Head of caudate nucleus (tissue), 42 donors: ENCODE measurements at places on chromosomes 7 and 10.
A peak's percentile ranks its signal among the peaks of the same experiment; 100 is the strongest.

DNA sequence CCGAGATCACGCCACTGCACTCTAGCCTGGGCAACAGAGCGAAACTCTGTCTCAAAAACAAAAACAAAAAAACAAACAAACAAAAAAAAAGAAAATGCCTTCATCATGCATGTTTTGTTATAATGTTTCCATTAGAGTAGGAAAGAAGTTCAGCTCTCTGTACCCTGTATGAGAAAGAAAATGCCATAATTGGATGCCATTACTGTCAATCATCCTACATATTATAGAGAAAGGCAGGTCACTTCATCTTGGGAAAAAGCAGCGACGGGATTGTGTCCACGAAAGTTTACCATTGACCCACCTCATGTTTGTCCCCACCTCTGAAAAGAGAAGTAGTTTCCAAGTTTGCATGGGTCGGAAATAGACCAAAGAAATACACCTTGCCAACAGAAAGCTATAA lies 33.8 kb downstream of the SEC61G start:
- DNase-seq = no peak

- no peak for DNase-seq
Measured at GRCh38 chr7:78441737-78442136, 643.2 kb downstream of the PHTF2 start.

- DNase-seq = peak; percentile 42
Measured at GRCh38 chr10:33355274-33355673, 20.8 kb upstream of the NRP1 start.

- no peak for DNase-seq
Measured at GRCh38 chr10:61845196-61845949, 56.1 kb upstream of the ARID5B start.

- DNase-seq = no peak
Measured at GRCh38 chr7:32155712-32156111, 85.5 kb upstream of the PDE1C start.

DNA sequence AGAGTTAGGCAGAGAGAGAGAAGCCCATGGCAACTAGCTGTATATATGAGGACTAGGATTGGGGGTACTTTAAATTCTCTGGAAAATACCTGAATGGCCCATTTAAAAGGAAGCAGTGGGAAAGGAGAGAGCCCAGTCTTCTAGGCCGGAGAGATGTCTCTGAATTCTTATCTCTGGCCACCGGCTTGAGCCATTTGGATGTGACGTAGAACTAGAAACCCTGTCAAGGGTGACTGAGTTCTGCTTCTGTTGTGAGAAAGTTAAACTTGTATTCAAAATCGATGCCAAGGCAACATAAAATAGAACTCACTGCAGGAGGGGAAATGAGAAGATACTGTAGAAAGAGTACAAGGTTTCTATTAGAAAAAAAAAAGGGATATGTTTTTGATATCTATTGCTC lies 6.3 kb upstream of the GSTK1 start:
- DNase-seq = no peak

DNA sequence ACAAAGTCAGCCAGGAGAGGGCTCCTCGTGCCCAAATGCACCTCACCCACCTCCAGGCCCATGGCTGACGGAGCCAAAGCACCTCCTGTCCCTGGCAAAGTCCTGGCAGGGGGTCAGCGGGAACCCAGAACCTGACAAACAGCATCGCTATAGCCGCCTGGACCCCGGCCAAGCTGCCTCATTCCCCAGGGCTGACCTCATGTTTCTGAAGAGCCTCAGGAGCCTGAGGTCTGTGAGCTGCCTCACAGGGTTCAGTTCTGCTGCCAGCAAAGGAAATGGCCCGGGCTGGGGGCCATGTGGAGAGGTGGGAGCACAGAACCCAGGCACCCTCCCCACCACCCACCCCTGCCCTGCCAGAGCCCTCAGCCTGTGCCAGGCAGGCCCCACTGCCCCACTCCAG lies 4.2 kb upstream of the NANOS1 start:
- DNase-seq = no peak

- peak; percentile 35 for DNase-seq
Measured at GRCh38 chr10:12777840-12778585, 223.5 kb downstream of the CCDC3 start.

GRCh38 chr10:21343087-21343486 lies 182.4 kb downstream of the SKIDA1 start:
- no peak for DNase-seq

DNA sequence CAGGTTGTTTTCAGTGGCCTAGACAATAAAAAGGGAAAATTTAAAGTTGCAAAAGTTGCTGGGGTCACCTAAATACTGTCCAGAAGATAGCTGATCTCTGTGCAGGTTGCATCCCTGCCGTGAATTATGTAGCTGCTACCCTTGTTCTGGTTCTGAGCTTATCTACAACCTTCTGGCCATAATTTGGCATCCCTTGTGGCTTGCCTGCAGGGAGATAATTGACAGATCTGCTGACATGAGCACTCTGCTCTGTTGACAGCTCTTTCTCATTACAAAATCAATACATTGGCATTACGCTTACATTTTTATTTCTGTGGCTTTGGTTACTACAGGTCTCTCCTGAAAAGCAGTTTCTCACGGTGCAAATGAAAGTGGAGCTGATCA lies 29.3 kb upstream of the HECTD2 start:
- no peak for DNase-seq

DNA sequence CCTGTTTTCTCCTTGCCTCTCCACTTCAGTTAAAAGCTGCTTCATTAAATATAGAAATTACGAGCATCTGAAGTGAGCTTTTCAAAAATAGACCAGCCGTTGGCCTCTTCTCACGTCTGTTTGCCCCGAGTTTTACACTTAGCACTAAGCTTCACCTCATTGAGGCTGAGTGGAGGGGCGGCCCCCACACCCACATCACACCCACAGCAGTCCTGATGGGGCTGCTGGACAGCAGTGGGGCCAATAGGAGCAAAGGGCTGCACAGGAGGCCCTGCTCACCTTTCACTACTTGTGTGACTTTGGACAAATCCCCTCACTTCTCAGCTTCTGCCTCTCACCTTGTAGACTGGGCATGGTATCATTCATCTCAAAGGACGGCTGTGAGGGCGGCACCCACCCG lies 677.8 kb downstream of the SDK1 start:
- DNase-seq = no peak

DNA sequence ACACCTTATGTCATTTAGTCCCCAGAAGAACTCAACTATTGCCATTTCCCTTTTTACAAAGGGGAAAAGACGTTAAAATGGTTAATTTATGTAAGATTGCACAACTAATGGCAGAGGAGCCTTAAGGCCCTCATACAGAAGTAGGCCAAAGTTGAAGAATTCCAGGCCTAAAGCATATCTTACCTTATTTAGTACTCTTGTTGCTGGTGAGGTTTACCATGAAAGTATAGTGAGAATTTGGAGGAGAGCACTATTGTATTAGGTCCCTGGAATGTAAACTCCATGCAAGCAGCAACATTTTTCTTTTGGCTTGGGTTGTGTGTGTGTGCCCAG lies 731 bp upstream of the CRPPA start:
- no peak for DNase-seq

DNA sequence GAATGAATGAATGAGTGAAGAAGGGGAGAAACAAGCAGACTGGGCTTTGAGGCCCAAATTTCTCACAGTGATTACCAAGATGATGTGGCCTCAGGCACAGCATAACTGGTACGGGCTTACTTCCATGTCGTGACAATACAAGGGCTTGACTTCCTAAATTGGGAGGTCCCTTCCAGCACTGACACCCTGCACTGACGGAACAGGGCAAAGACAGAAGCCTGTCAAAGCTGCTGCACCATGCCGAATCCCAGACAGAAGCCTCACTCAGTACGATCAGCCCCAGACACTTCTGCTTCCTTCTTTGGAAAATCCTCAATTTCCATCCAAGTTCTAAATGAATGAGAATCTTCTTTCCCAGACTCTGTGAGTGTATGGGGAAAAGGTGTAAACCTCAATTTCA lies 51.9 kb downstream of the GNA12 start:
- no peak for DNase-seq

- no peak for DNase-seq
Measured at GRCh38 chr10:131961047-131961776, 20.5 kb downstream of the BNIP3 start.

DNA sequence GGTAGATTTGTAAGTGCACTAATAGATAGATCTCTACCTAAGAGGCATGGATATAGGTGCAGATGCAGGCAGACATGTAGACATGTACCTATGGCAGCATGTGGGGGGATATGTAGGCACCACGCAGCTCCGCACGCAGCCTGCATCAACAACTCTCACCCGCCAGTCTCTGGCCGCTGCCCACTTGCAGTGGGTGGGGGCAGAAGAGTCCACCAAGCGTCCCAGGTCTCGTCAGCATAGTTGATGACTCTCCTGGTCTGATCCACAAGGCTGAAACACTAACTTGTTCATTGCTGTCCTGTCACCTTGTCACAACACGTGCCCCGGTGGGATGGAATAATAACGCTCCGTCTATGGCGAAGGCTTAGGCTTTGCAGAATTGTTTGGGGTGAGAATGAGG lies 252.0 kb downstream of the ADARB2 start:
- no peak for DNase-seq

DNA sequence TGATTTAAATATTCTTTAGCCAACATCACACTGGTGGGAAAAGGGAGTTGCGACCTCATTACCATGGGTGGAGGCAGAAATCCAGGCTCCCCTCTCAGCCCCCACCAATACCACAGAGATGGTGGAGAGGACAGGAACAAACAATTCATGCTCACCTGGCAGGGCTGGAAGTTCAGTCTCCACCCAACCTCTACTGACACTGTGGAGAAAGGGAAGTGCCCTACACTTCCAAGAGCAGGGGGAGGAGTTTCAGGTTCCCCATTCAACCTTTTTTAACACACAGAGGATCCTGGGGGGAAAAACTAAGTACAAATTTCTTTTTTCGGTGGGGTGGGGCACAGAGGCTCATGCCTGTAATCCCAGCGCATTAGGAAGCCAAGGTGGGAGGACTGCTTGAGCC lies 210.1 kb upstream of the KCTD7 start:
- DNase-seq = no peak

DNA sequence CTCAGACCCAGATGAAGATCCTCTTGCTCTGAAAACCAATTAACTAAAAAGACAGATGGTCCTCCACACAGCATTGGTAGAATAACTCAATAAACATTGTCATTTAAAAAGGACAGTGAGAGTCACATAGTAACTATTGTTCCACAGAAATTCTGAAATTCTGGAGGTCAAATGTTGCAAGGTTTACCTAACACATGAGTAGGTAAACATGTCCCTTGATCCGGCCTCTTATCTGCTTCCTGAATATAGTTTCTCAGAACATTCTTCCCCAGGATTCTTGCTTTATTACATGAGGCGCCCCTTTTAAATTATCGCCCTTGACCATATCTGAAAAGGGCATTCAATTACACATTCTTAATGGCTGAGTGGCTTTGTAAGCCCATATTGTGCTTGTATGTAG lies 270.7 kb downstream of the SEMA3D start:
- no peak for DNase-seq

GRCh38 chr10:32211046-32211363 lies 136.0 kb downstream of the EPC1 start:
- no peak for DNase-seq

DNA sequence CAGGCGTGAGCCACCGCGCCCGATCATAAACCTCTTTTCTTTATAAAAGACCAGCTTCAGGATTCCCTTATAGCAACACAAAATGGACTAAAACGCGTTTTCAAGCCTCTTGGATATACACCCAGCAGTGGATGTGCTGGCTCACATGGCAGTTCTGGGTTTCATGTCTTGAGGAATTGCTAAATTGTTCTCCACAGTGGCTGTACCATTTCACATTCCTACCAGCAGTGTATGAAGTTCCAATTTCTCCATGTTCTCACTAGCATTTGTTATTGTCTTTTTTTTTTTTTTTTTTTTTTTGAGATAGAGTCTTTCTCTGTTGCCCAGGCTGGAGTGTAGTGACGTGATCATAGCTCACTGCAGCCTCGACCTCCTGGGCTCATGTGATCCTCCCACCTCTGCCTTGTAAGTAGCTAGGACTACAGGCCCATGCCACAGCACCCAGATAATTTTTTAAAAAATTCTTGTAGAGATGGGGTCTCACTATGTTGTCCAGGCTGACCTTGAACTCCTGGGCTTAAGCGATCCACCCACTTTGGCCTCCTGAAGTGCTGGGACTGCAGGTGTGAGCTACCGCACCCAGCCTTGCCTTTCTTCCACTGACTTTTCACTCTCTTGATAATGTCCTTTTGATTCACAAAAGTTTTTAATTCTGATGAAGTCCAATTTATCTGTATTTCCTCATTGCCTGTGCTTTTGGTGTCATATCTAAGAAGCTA lies 17.4 kb downstream of the TECPR1 start:
- DNase-seq = no peak

DNA sequence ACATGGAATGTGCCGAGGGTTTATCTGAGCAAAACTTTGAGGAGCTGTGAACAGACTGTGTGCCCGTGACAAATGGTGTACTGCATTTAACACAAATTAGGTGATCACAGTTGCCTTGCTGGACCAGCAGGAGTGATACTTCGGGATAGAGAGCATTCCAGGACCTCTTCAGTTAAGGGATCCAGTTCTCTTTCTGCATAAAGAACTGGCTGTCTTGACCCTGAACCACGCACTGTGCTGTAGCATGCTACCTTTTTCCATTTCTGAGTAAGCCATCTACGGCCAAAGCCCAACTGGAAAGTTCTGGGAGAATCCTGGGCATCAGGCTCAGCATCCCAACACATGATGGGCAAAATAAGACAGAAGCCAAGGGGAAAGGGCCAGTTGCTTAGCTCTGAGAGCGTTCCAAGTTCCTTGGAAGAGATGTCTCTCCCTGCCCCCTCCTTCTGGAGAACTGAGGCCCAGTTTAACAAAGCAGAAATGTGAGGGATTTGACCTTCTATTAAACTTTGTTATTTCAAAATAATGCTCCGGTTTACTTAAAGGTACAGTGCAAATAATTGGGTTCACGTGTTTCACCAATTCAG lies 37.9 kb upstream of the ADD3 start:
- no peak for DNase-seq

- DNase-seq = no peak
Measured at GRCh38 chr10:116306847-116307246, 17.4 kb upstream of the CCDC172 start.

DNA sequence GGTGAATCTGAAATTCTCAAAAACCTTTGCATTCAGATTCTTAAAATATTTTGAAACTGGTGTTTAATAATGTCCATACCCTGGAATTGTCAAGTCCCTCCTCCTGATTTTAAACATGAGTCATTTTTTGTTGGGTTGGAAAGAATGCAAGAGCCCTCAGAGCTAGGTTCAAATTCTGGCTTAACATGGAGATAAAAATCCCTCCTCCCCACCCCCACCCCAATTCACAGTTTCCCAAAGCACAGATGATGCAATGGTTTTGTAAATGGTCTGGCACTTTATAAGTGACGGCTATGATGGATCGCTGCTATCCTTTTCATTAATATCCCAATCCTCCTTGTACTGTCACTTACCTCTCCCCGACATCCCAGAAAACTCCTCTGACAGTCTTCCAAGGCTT lies 332.8 kb downstream of the PLXNA4 start:
- DNase-seq = no peak

GRCh38 chr7:146889806-146890555 lies 773.4 kb downstream of the CNTNAP2 start:
- no peak for DNase-seq

DNA sequence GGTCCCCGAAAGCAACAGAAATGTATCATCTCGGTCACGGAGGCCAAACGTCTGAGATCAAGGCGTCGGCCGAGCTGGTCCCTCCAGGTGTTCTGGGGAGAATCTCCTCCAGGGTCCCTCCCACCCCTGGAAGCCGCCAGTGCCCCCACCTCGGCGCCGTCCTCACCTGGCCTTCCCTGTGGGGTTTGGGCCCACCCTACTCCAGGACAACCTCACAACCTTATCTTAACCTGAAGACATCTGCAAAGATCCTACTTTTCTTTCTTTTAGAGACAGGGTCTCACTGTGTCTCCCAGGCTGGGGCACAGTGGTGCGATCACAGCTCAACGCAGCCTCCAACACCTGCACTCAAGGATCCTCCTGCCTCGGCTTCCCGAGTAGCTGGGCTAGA lies 33.4 kb downstream of the ADAP1 start:
- no peak for DNase-seq
